Aorta (tissue), 5 donors: ENCODE measurements at places on chromosomes 7 and 10. TPM values are rescaled to one million over a fixed set of nuclear protein-coding genes. Genes with fewer than 3 reads are reported as not detected.
A peak's percentile ranks its signal among the peaks of the same experiment; 100 is the strongest.

Gene CHN2
- 22.0 TPM for total RNA-seq

Gene MDFIC
- 25.3 TPM for total RNA-seq

Gene PLA2G12B
- not detected for total RNA-seq

Gene CNPY1
- total RNA-seq = not detected

Gene PIP
- total RNA-seq = not detected

Gene OR2A1
- 0.16 TPM for total RNA-seq

Gene RBM20
- total RNA-seq = 11.2 TPM

Gene FFAR4
- total RNA-seq = 0.16 TPM

Gene ITPRID1
- 0.09 TPM for total RNA-seq

Gene MBL2
- not detected for total RNA-seq

Gene RAMP3
- 43.0 TPM for total RNA-seq

Gene TRIL
- 1.0 TPM for total RNA-seq

Gene TMEM130
- 15.3 TPM for total RNA-seq

Gene EN2
- total RNA-seq = not detected

Gene PHYHIPL
- 0.54 TPM for total RNA-seq

Gene EMX2
- total RNA-seq = 1.5 TPM

Gene SAMD9
- 13.7 TPM for total RNA-seq

Gene CYP26C1
- 0.23 TPM for total RNA-seq

Gene TFPI2
- 5.9 TPM for total RNA-seq

Gene ZNF438
- 11.6 TPM for total RNA-seq

Gene PYROXD2
- 8.7 TPM for total RNA-seq

DNA sequence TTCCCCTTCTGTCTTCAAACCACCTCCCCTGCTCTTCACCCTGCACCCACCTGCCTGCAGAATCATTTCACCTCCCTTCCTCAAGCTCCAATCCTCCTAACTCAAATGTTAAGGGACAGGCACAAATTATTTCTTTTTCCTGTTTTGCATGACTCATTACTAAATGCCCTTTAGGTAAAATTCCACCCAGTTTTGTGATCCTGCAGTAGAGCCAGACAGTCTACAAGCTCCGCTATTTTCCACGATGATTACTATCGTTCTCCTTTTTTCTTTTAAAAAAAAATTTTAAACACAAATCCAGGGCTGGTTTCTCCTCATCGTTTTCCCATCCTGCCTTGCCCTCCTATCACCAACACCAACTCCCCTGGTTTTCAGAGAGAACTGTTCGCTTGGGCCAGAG, 186.8 kb upstream of the YAE1 start:
- DNase-seq = no peak

- no peak for DNase-seq
Measured at GRCh38 chr7:17946591-17946990, 6.3 kb upstream of the SNX13 start.

GRCh38 chr10:119344381-119344780, 137.0 kb downstream of the GRK5 start:
- peak; percentile 68 for DNase-seq

DNA sequence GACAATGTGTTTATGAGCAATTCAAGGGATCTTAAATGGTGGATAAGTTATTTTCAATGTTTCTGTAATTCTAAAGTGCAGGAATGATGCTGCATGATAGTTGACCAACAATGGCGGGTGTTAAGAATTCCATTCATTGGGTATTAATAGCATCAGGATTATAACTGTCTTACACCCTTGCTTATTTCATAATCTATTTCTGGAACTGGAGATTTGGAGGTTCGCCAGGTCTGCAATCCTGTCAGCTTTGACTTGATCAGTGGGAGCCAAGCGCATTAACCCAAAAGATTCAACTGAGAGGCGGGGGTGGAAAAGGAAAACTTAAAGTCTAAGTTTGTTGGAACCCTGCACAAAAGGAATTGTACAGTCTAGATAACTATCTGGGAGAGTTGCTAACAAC, 114.9 kb upstream of the ZEB1 start:
- DNase-seq = no peak

- no peak for DNase-seq
Measured at GRCh38 chr7:14137676-14138075, 148.2 kb upstream of the ETV1 start.

DNA sequence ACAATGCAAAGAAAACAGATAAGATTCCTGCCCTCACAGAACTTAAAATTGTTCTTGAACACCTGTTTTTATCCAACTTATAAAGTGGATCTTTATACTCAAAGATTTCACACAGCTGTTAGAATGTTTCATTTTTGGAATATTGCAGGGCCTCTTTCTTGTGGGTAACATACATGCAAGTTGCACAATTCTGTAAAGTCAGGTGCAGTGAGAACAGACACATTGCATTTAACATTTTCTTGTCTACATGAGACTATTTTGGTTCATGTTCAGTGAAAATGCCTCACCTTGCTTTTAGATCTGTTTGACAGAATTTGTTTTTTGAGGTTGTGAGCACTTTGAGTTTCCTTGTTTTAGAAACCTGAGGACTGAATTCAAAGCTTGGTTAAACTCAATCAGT, 707.8 kb downstream of the SUGCT start:
- DNase-seq = no peak

DNA sequence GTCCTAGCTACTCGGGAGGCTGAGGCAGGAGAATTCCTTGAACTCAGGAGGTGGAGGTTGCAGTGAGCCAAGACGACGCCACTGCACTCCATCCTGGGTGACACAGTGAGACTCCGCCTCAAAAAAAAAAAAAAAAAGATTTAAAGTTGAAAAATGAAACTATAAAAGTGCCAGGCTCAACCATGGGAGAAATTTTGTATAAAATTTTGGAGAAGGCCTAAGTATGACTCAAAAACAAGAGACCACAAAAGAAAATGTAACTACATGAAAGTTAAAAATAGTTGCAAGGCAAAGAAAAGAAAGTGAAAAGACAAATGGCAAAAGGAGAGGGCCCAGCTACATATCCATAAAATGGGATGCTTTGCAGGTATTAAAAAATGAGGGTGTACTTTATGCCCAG, 104.1 kb downstream of the ARHGAP22 start:
- no peak for DNase-seq

- DNase-seq = no peak
Measured at GRCh38 chr10:64733980-64734379, 1212.8 kb downstream of the REEP3 start.

- DNase-seq = no peak
Measured at GRCh38 chr10:15814565-15814964, 45.7 kb downstream of the MINDY3 start.

- DNase-seq = no peak
Measured at GRCh38 chr7:31055471-31055870, 3.4 kb downstream of the ADCYAP1R1 start.

DNA sequence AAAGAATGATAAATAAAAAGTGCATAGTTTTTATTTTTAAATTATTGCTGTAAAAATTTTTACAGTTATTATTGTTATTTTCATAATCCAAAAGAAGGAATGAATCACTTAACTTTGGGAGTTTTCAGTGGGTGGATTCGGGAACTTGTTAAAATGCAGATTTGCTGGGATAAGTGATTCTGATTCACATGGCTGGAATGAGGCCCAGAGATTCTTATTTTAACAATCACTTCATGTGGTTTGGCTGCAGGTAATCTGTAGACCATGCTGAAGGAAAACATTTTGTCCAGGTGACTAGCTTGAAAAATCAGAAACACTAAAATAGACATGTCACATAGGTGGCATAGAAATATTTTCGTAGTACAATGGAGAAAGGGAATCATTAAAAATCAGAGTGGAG, 13.9 kb downstream of the CROT start:
- no peak for DNase-seq

DNA sequence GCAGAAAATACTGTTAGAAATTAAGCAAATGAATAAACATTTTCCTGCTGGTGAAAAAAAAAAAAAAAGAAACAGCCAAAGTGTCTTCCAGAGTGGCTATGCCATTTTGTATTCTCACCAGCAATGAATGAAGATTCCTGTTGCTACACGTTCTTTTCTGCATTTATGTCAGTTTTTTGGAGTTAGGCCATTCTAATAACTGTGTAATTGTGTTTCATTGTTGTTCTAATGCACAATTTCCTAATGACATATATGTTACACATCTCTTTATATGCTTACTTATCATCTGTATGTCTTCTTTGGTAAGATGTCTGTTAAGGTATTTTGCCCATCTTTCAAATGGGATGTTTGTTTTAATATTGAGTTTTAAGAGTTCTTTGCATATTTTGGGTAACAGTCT, 213.7 kb downstream of the ITGB1 start:
- no peak for DNase-seq

GRCh38 chr10:128571745-128572144, 445.5 kb upstream of the MKI67 start:
- DNase-seq = no peak

- DNase-seq = no peak
Measured at GRCh38 chr7:155871211-155871610, 58.9 kb upstream of the SHH start.

- DNase-seq = no peak
Measured at GRCh38 chr10:37992083-37992482, 15.6 kb upstream of the ZNF25 start.

- no peak for DNase-seq
Measured at GRCh38 chr10:84540022-84540616, 211.7 kb downstream of the CCSER2 start.

GRCh38 chr7:99840136-99840869, 12.5 kb downstream of the CYP3A43 start:
- DNase-seq = no peak

- DNase-seq = no peak
Measured at GRCh38 chr10:86251426-86251825, 115.2 kb downstream of the GRID1 start.

- DNase-seq = no peak
Measured at GRCh38 chr10:123299598-123299997, 145.4 kb downstream of the BUB3 start.

- no peak for DNase-seq
Measured at GRCh38 chr7:81441750-81442149, 328.1 kb downstream of the HGF start.

DNA sequence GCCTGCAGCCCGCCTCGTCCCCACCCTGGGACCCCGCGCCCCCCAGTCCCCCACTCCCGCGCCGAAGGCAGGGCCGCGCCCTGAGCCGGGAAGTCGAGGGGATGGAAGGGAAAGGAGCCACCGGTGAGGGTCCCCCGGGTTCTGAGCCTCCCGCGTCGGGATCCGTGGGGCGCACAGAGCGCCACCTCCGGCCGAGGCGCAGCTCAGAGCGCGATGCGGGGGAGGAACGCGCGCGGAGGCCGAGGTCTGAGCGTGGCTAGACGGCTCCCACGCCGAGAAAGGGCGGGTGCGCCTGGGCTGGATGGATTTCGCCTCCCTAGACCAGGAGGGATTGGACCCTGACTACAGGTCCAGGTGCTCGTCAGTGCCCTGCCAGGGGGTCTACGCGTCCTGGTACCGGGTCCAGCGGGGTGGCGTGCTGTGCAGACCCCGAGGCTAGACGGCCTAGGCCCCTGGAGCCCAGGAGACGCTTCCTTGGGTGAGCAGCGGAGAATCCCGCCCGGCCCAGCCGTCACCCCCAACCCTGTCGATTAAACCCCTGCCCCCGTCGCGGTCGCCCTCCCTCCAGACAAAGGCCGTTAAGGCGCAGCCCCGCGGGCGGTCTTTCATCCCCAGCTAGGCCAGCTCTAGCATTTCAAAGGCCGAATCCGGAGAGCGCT, 986 bp upstream of the PDGFA start:
- no peak for DNase-seq

GRCh38 chr10:95236068-95236903, 42.2 kb downstream of the ACSM6 start:
- DNase-seq = no peak

- no peak for DNase-seq
Measured at GRCh38 chr10:132030898-132031463, 34.8 kb upstream of the JAKMIP3 start.

DNA sequence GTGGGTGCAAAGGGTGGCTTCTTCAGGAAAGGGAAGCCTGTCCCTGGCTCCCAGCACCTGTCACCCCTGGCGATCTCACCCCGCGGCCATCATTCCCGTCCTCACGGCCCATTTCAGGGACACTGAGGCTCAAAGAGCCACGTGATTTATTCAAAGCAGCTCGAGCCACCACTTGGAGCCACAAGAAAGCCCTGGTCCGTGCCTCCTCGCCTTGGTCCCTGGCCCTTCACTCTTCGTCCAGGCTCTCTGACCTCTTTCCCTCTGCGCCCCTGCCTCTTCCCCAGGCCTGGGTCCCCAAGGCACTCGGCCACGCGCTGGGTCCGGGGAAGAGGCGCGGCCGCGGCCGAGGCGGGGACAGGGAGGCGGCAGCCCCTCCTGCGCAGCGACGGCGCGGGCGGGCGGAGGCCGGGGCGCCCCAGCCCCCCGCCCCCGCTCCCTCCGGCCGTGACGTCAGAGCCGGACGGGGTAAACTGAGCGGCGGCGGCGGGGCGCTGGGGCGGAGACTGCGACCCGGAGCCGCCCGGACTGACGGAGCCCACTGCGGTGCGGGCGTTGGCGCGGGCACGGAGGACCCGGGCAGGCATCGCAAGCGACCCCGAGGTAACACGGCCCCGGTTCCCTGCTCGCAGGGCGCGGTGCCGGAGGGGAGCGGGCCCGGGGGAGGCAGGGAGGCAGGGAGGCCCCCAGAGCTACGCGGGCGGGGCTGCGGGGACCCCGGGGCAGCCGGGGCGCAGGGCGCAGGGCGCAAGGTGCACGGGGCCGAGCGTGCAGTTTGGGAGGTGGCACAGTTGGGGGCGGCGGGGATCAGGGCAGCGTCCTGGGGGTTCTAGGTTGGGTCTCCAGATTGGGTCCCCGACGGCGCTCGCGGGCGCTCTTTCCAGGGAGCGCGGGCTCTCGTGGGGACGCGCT, at the start of gene SLC18A2:
Gene SLC18A2 (plus strand): TSS at position 494 of the 909 bp plus-strand sequence. CDS start 580 bp downstream, outside the sequence.
- no peak for DNase-seq

DNA sequence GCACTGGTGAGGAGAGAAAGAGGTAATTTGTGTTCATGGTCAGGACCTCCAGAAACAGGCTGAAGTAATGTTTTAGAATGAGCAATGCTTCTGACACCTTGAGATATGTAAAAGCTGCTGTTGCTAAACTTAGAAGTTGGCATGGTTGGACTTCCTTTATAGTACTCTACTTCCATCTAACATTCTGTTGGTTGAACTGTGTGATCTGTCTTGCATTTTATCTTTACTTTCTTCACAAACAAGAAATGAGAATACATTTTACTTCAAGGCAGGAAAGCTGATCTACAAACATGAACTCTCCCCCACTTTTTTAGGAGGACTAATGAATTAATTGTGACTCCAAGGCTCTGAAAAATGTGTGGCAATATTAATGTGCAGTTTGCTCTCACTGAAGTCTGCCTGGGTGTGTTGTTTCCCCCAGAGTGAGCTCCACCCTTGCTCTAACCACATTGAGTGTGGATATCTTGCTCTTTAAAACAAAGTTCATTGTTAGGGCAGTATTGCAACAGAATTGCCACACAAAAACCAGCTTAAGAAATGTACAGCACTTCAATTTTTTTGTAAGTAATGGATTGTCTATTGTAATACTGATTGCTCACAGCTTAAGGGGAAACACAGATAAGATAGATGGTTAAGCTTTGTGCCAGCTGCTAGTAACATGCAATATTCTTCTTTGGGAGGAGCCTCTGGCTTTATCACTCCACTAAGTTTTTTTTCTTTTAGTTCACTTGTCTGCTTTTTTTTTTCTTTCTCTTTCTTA, 69.0 kb downstream of the ADD3 start:
- no peak for DNase-seq

GRCh38 chr7:28723336-28723735, 234.8 kb downstream of the TRIL start:
- DNase-seq = no peak

GRCh38 chr7:13904007-13904406, 85.5 kb downstream of the ETV1 start:
- DNase-seq = no peak
